ENCODE measurements at places on chromosomes 11 and 22. TPM values are rescaled to one million over a fixed set of nuclear protein-coding genes. Genes with fewer than 3 reads are reported as not detected.

- DNase-seq = no peak
Observed at GRCh38 chr22:22061085-22062077, 78.8 kb upstream of the TOP3B start.

DNA sequence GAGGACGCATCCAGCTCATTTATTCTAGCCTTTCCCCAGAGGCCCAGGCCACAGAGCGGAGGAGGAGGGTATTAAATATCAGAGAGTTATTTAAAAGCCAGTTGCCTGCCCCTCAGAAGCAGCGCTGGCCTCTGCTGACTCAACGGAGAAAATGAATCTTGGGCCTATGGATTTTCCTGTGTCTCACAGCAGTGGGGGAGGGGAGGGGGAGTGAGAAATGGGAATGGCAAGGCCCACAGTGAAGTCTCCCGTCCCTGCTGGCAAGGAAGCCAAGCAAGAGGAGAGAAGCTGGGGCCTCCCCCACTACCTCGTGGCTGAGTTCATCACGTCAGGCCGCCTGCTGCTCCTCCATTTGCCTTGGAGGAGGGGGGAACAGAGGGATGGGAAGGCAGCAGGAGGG lies 4.5 kb upstream of the TPBGL start:
- DNase-seq = no peak

GRCh38 chr11:118009864-118010737 lies 23.9 kb downstream of the IL10RA start:
- DNase-seq = no peak

Gene LRRC74B
- not detected for total RNA-seq

Gene OR8D4
- not detected for total RNA-seq
